ENCODE measurements at places on chromosomes 2 and 18.

DNA sequence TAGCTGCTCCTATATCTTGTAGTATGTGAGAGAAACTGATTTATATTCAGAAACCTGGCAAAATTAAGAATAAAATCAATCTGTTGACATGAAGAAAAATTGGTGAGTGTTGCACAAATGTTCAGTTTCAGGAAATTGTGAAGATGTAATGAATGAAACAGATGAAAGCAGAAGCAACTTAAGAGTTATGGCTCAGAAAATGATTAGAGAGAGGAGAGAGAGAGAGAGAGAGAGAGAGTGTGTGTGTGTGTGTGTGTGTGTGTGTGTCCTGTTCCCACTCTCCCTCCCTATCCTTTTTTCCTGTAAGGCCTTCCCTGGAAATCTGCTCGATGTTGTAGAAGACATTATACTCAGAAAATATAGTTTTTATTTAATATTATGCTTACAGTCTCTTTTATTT lies 31.4 kb downstream of the MAP4K4 start:
- DNase-seq = no peak

DNA sequence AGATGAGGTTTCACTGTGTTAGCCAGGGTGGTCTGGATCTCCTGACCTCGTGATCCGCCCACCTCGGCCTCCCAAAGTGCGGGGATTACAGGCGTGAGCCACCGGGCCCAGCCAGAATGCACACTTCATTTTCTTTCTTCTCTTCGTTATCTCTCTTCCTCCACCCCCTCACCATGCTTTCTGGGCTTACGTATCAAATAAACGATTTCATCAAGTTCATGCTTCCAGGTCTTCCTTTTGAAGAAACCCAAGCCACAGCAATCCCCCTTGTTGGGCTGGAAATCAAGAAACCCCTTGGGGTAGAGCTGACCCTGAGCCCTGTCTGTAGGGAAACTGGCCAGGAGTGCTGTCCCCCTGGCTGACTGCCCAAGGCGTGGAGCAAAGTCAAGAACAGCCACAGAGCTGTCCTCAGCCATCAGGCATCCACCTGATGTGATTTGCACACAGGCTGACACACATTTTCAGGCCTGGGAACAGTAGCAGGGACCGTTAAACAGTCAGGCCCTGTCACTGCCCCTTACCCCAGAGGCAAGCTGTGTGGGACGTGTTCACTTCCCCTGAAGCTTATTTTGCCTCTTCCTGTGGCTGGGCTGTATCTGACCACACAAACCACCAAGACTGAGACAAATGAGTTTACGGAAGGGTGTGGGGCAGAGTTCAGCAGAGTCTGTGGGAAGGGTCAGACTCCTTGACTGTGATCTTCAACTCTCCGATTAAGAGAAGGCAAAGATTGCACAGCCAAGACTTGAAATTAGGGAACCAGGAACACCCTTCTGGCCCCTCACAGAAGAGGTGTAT lies 15.1 kb upstream of the NMUR1 start:
- peak; percentile 93 for DNase-seq

GRCh38 chr2:234496055-234496834 lies 636 bp downstream of the ARL4C start:
- peak; percentile 50 for DNase-seq

GRCh38 chr2:172038121-172038520 lies 38.4 kb downstream of the METAP1D start:
- DNase-seq = no peak

DNA sequence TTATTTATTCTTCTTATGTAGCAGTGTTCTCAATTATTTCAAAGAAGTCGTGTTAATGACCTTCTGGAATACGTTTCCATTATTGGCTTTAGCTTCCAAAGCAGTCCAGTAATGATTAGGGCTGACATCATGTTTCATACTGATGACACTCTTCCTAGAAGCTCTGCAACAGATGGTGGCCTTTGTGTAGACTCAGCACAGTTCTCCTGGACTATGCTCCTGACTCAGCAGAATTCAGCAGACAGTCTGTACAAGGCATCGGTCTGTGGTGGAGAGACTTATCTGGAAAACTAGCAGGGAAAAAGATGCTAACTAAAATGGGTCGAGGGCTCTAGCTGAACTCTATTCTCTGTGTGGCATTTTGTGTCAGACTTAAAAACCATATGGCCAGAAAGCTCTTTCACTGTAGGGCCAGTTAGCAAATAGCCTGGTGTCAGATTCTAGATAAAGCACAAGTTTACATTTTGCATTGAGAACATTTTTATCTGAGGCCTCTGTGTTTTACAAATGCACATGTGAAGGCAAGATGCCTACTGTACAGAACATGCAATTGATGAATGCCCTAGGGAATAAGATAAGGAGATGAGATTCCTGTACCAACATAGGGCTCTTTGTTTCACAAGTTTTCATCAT lies 35.1 kb downstream of the GULP1 start:
- DNase-seq = no peak

Data from suppressor macrophage treated with lipopolysaccharide for 4 hours (primary cell).